Activated T-cell treated with anti-CD3 and anti-CD28 coated beads for 4 hours (primary cell): ENCODE measurements at places on chromosomes 5 and 9.
A peak's percentile ranks its signal among the peaks of the same experiment; 100 is the strongest.

DNA sequence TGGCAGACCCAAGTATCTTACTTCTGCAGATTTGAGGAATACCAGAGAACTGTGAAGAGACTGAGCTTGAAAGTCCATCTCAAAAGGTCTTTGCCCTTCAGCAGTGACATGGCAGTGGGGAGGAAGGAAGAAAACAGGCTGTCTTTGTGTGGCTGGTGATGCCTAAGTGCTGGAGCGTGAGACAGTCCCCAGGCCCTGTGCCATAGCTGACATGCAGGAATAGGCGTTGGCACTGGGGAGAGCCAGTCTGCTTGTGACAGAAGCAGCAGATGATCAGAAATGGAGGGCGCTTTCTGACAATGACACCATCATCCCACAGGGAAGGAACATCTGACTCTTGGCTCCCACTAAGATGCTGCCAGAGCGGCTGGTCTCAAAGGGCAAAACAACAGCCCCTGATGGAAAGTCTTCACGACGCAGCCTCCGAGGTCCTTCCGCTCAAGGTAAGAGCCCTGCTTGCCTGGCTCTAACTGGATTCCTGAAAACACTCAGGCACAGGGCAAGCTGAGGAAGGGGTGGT lies 15.5 kb upstream of the GLRX start:
- no peak for DNase-seq

- no peak for DNase-seq
Measured at GRCh38 chr9:113368982-113369854, 7.6 kb downstream of the HDHD3 start.

- DNase-seq, result no peak
Measured at GRCh38 chr5:33339413-33339812, 101.4 kb upstream of the TARS1 start.

DNA sequence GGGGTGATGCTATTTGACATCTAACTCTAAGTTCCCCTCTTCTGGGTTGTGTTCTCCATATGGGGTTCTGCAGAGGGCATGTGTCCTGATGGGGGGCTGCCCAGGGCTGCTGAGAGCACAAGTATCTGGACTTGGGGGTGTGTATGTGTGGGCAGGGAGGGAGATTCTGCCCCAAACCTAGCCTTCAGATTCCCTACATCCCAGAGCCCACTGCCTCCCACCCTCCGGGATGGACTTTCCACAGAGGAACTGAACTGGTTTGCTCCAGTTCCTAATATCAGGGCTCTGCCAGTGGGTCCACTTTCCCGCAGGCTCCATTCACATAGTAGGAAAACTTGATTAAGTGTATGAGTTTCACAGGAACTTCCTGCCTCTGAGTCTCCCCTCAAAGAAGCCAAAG lies 16.4 kb upstream of the TIFAB start:
- no peak for DNase-seq

GRCh38 chr9:129504404-129504803 lies 116.5 kb downstream of the C9orf50 start:
- DNase-seq, result no peak

DNA sequence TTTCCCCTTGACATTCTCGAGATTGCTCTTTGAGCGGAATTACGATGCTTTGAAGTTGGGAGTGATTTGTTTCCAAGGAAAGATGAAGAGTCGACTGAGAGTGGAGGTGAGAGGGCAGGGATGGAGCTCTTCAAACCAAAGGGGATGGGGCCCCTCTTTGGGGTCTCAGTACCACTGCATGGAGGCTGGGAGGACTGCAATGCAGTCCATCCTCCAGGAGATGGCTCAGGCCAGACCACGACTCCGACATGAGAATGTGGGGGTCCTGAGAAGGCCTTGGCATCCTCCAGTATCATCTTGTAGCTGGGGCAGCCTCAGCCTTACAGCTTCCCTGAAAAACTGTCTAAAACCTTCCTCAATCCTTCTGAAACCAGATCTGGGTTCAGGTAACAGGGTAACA lies 51.1 kb upstream of the CDKN2AIPNL start:
- no peak for DNase-seq

GRCh38 chr5:96245140-96246091 lies 187.6 kb downstream of the PCSK1 start:
- DNase-seq, result no peak

GRCh38 chr5:133890314-133890713 lies 78.1 kb downstream of the C5orf15 start:
- no peak for DNase-seq

GRCh38 chr5:132556153-132556762 lies 519 bp upstream of the RAD50 start:
- DNase-seq, result no peak

DNA sequence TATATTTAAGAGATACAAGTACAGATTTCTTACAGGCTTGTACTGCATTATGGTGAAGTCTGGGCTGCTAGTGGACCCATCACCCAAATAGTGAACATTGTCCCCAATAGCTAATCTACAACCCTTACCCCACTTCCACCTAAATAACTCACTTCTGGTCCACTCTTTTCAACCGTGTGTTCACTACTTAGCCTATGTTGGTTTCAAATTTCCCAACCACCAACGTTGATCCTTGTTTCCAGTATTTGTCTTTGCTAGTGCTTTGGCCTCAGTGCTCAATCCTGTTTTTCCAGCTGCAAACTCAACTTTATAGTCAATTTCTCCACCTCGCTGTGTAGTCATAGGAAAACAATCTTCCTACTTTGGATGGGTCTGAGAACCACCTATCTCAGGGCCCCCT lies 45.3 kb upstream of the TTC39B start:
- no peak for DNase-seq

DNA sequence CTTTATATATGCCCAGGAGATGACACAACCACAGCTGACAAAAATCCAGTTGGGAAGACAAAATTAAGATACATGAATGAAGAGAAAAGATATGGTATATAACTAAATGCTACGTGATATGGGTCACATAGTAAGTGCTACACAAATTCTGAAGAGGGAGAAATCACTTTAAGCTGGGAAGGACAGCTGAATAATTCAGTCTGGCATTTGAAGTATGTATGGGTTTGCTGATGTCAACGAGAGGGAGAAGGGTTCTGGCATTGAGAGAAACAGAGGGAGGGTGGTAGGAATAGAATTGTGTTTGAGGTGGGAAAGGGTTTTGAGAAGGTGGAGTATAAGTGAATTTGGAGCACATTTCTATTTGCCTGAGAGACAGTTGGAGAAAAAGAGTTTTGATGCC lies 6.7 kb upstream of the SLIT3 start:
- DNase-seq, result no peak

DNA sequence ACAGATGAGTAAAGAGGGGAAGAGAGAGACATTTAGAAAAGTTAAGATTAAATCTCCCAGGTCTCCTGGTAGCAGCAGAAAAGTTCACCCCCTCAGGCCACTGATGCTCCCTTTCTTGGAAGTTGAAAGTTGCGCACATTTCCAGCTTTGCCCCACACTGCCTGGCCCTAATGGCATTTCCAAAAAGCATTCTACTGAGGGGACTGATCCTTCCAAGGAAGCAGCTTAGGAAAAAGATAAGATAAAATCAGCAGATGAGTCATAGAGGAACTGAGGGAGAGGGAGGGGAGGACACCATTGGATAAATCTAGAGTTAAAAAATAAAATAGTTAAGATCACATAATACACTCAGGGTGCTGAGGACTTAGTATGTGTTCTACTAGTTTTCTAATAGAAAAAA lies 67.6 kb upstream of the SLC12A2 start:
- DNase-seq, result no peak

GRCh38 chr5:172825610-172826204 lies 8.3 kb upstream of the ERGIC1 start:
- no peak for DNase-seq

- peak; percentile 19 for DNase-seq
Measured at GRCh38 chr5:39072925-39073766, 1.1 kb downstream of the RICTOR start.

GRCh38 chr9:35179347-35180280 lies 17.8 kb downstream of the UNC13B start:
- no peak for DNase-seq

DNA sequence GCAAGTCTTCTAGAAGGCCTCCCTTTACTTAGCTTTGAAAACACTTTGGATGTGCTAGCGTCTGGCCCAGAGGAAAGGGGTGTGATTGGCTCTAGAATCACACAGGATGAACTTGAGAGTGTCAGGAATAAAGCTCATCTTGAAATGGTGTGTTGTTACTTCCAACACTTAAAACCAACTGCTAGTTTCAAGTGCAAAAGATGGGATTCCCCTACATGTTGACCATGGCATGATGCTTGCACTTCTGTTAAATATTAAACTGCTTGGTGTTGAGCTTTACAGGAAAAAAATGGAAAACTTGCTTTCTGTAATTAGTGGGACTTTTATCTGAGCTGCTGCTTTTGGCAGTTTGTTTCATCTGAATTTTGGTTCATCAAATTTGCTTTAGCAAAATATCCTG lies 261.1 kb downstream of the MED10 start:
- no peak for DNase-seq

DNA sequence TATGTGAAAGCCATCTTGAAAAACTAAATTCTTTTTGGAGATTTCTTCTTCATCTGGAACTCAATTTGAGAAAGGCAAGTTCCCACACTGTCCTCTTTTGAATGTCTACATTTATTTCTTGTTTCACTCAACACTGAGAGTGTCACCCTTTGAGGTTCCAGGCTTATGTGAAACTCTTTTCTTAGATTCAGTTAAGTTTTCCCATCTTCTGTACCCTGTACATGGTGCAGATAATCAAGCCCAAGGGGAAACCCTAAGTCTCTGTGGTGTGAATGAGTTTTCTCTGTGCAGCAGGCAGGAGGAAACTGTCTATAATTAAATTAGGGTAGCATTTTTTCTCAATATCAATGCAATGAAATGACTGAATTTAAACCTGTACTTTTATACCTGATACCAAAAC lies 72.3 kb upstream of the PRLR start:
- DNase-seq, result no peak

DNA sequence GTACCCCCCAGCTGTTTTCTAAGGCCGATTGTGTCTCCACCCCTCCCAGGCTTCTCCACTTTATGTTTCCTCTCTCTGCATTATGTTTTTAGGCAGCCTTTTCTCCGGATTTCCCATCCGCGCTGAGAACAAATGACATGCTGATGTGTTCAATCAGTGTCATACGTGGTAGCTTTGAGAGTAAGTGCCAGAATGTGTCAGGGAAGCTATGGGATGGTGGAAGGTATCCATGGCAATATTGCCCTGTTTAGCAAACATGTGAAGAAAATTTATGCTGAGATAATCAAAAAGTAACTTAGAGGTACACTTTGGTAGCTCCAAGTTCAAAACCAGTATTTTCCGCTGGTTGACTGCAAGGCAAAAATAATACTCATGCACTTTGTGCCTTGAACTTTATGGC lies 36.6 kb upstream of the LECT2 start:
- DNase-seq, result no peak

GRCh38 chr5:157148734-157149615 lies 6.3 kb upstream of the MED7 start:
- DNase-seq, result peak; percentile 89

GRCh38 chr5:856531-857425 lies 6.0 kb upstream of the ZDHHC11 start:
- no peak for DNase-seq

DNA sequence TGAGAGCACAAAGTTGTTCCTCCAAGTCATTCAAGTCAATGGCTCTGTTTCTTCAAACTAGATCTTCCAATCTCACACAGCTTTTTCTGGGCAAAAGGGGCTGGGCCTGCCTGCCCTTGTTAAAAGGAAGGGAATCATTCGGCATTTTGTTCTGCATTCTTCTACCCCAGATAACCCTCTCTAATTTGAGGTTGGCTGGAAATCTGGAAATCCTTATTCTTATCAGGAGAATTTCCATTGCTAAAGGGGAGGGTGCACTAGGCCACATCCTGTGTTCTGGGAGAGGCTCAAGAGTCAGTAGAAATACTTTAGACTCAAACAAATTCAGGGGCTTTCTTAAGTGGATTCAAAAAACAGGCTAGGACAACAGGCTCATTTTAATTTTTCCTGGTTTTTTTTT lies 384.7 kb upstream of the ZNF462 start:
- no peak for DNase-seq

DNA sequence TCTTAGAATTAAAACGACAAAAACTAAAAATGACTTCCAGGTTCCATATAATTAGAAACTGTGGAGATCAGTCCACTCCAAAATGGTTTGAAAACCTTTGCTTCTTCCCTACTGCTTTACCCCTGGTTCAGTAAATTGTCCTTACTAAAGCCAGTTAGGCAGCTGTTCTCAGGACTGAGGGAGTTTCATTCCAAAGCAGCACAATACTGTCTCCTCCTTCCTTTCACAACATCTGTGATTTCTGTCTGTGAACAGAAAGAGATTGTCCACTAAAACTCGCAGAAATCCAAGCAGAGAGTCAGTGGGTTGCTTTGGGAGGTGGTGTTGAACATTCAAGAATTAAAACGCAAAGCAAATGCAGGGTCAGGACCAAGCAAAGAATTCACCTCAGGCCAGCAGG lies 740.8 kb upstream of the ZNF608 start:
- no peak for DNase-seq

GRCh38 chr9:127390563-127390962 lies 6.4 kb upstream of the SLC2A8 start:
- DNase-seq, result no peak

GRCh38 chr9:126471084-126471624 lies 142.6 kb upstream of the LMX1B start:
- DNase-seq, result peak; percentile 43

GRCh38 chr5:100603141-100603540 lies 68.0 kb downstream of the FAM174A start:
- DNase-seq, result no peak

GRCh38 chr9:94949370-94949769 lies 222.9 kb downstream of the AOPEP start:
- no peak for DNase-seq

DNA sequence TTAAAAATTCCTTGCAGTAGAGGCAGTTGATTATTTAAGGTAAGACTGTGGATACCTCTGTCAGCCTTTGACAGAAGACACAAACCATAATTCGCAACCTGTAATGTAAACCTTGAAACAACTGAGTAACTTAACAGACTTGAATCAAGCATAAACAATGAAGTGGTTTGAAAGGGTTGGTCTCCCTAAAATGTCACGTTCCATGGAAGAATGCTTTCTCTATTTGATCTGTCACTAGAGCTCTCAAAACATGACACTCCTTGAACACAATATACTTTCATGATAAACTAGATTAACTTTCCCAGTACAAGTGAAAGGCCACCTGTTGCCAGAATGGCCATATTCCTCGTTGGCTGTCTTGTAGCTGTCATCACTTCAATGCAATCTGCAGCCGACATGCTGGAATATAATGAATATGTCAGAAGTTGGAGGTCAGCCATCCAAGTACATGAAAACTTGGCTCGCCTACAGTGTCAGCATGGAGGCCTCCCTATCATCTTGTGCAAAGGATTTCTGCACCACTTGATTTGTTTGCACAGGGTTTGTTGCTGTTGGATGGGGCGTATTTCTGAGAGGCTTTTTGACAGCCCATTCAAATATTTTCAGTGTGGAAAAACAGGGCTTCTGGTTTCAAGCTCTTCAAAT lies 228.0 kb downstream of the TLE4 start:
- DNase-seq, result no peak

- DNase-seq, result no peak
Measured at GRCh38 chr5:71891856-71892255, 172.8 kb downstream of the CARTPT start.

- DNase-seq, result no peak
Measured at GRCh38 chr5:109844695-109845094, 155.0 kb downstream of the MAN2A1 start.

GRCh38 chr9:129310666-129311350 lies 132.7 kb upstream of the IER5L start:
- no peak for DNase-seq

GRCh38 chr9:120109242-120109641 lies 470.7 kb downstream of the CDK5RAP2 start:
- DNase-seq, result no peak
